Stimulated activated CD8-positive, alpha-beta memory T cell treated with anti-CD3 and anti-CD28 coated beads, Interleukin-7, amount 100 ng/mL, for 4 hours (primary cell): ENCODE measurements at places on chromosomes 6 and 20.

DNA sequence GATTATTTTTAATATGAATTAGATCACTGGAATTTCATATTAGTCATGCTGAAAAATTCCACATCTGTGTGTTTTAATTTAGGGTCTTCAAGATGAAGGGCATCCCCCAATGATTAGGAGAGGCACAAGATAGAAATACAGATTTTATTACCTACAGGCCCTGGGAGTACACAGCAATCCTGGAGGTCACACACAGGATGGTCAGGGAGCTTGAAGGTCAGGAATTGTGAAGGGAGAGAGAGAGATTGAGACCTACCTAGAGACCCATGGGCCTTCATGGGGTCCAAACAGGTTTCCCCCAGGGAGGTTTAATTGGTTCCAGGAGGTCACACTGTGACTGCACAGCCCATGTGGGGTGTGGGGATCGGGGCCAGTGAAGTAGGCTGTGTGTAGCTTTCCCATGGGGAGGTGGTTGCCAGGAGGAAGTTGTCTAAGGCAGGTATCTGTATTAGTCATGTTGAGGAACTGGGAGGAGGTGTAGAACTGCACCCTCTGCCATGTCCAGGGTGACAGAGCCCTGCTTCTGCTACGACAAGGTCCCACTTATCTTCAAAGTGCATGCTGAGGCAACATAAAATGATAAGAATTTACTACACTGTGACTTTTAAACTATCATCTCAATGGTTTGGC, 18.3 kb downstream of the SNX9 start:
- no peak for DNase-seq

- DNase-seq, result no peak
These were observed 221.5 kb downstream of the PREX1 start for GRCh38 chr20:48606172-48606840.

GRCh38 chr6:134057478-134057877, 5.1 kb upstream of the SLC2A12 start:
- DNase-seq, result no peak

GRCh38 chr6:43699564-43700186, 12.1 kb upstream of the MRPS18A start:
- DNase-seq, result no peak

DNA sequence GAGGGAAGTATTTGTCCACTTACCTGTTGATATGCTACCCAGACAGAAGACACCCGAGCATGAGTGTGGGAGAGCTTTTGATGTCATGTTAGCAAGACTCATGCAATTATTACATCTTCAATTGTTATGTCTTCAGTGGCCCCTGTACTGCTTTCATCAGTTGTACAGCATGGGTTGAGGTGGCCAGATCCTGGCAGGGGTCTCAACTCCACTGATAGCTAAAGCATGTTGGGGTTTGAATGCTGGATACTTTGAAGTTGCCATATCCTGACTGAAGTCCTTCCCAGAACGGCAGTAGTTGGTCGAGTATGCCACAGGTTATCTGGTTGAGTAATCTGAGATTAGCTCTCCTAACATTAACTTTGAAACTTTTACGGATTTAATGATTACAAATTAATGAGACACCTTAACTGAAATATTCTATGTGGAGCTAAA, 46.7 kb downstream of the LRRN4 start:
- no peak for DNase-seq

DNA sequence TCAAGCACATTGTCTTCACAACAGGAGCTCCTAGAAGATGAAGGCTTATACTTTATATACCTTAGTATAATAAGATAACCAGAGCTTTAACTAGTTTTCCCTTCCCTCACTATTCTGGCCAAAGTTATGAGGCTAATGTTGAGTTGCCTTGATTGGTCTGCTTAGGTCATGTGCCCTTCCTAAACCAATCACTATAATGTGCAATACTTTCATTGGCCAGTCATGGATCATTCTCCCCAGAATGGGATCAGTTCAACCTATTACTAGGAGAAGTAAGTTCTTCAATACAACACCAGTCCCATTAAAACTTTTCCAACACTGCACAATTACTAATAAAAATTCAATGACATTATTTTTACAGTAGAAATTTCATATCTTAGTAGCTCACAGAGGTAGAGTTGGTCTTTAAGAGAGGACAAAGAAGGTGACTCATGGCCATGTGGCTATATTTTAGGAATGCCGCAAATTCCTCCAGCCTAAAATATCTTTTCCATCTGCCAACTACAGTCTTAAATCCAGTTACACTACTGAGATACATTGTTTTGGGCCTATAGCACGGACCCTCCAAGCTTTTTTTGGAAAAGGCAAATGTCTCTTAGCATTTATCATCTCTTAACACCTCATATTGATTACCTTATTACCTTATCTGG, 12.5 kb upstream of the POU3F2 start:
- no peak for DNase-seq

- no peak for DNase-seq
These were observed 27.1 kb upstream of the FBXO30 start for GRCh38 chr6:145841668-145842067.
